ENCODE measurements at places on chromosomes 6 and 20.

GRCh38 chr6:95087394-95088097, 489.8 kb upstream of the MANEA start:
- DNase-seq: peak; percentile 43

DNA sequence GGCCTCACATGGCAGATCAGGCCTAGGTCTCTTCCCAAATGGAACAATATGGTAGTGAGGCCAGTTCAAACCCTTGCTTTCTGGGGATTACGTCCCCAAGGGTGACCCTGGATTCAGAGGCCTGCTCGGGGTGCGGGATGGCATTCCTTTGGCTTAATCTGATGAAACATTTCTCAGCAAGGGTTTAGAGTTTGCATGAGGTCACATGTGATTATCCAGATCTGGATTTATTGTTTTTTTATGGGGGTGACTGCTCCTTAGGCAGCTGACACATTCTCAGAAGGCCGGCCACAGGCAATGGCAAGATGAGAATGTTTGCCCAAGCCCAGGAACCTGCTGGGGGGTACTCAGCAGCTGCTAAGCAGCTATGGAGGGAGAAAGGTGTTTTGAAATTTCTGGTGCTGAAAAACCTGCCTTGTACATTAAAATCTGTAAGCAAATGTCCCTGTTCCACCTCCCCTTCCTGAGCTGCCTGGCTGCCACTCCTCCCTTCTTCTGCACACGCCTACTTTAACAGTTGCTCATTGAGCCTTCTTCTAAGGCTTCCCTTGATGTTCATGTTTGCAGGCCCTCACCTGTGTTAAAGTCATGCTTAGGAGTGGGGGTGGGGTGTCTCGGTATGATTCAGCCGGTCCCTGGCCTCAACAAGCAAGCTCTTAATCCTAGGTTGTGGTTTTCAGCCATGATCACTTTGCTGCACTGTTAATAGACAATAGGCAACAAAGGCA, 37.9 kb upstream of the FUCA2 start:
- no peak for DNase-seq

GRCh38 chr20:24411003-24411833, 58.2 kb upstream of the SYNDIG1 start:
- DNase-seq: no peak

- no peak for DNase-seq
Measured at GRCh38 chr6:116404696-116405095, 33.9 kb downstream of the DSE start.

GRCh38 chr6:136969433-136969832, 47.3 kb downstream of the SLC35D3 start:
- no peak for DNase-seq

DNA sequence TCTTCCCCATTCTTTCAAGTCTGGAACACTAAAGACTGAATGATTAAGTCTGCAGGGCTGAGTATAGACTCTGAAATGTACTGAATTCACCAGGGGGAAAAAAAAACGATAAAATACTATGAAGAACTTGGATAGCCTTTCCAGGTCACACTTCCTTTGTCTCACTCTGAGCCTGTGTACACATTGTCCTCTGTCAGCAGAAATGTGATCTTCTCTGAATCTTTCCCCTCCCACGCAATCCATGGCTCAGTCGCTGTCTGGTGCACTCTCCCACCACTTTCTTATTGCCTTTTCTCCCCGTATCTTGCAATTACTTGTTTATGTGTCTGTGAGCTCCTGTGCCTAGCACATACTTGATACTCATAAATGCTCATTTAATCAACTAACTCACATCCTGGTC, 212.6 kb upstream of the RSPO3 start:
- no peak for DNase-seq

DNA sequence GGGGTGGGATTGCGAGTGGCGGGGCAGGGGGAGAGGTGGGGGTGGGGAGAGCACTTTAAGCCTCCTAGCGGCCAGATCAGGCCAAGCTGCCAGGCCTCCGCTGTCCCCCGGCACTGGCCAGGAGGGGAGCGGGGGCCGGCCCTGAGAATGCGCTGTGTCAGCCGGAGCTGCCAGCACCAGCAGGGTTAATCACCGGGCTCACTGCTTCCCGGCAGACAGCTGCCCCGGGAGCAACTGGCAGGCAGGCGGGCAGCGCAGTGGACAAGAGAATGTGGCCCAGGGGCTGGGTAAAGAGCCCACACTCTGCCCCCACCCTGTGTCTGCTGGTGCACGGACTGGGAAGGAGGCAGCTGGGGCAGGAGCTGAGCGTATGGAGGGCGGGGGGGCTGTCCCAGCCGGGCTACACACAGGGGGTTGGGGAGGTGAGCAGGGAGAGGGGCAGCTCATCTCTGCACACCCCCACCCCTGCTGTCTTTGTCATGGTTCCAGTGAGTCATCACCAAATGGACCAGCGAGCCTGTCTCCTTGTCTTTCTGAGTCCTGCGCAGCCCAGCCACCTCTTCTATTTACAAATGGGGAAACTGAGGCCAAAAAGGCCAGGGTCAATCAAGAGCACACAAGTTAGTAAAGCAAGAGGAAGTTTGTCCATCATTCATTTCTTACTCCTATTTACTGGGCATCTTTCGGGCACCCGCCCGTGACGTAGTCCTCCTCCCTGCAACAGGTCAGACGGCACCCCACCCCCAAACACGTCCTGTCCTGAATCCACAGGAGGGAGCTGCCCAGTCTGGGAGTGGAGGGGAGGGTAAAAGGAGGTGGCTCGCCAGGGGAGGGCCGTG, 2.1 kb upstream of the LAMA5 start:
- no peak for DNase-seq

DNA sequence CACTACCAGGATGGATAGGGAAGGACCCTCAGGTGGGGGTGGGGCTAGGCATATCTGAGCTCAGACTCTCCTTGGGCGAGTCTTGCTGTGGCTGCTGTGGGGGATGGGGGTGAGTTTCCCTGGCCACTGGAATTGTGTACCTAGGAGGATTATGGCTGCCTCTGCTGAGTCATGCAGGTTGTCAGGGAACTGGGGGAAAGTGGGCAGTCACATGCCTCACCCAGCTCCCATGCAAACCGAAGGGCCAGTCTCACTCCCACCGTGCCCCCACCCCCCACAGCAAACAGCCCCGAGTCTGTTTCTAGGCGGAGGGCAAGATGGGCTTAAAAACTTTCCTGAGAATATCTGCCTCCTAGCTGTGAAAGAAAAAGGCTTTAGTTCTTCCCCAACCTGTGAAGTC, 210.3 kb upstream of the FERMT1 start:
- no peak for DNase-seq

DNA sequence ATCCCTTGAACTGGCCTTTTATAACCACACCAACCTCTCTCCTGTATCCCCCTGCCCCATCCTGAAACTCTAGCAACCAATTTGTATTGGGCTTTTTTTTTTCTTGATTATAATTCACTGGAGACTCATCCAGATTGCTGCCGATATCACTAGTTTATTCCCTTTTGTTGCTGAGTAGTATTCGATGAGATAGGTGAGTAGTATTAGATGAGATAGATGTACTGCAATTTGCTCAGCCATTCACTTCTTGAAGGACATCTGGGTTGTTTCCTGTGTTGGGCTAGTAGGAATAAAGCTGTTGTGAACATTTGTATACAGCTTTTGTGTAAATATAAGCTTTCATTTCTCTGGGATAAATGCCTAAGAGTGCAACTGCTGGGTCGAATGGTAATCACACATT, 58.2 kb downstream of the GCLC start:
- no peak for DNase-seq

DNA sequence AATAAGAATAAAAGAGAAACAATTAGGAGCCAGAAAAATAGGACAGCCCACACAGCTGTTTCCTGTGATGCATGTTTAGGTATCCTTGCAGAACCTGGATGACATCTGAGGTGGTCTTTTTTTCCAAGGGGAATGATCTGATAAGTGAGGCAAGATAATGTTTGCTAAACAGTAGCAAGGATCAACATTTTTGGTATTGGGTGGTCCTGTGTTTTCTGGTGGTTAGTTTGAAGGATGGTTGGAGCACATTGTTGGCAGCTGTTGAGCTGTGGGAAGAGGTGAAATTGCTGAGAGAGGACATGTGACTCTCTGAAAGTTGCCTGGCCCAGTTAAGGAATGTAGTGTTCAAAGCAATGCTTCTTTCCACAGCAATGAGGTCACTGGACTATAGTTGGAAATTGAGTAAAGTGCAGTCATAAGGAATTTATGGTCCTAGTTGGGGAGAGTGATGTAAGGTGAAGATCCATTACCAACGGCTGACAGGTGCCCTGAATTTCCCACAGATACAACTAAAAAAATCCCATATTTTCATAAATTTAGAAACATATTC, 270.2 kb upstream of the IMPG1 start:
- DNase-seq: no peak

DNA sequence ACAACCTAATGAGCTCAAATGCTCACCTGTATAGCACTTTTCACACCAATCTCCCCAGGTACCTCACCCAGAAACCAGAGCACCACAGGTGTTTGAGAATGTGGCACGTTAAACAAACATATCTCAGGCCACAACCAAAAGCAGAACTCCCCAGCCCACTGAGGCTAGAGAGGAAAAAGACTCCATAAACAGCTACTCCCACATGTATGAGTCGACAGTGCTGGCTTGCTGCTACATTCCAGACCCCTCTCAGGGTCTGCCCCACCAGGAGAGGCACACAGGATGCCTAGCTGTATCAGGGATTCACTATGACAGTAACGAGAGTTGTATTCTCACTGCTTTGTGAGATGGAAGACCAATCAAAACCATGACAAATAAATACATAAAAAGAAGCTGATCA, 242.6 kb upstream of the ARID1B start:
- DNase-seq: no peak

DNA sequence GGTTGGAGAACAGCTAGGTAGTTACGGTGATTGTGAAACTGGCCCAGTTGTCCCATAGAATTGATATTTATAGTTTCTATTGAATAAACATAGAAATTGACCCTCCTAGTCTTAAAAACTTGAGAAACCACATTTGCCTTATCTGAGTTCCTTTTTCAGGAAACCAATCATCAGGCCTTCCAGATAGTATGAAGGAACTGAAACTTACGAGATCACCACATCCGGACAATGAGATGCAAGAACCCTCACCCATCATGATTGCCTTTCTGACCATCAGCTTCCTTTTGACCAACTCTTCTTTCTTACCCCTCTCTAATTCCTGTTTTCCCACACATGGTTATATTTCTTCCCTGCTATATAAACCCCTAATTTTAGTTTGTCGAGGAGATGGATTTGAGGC, 21.8 kb downstream of the SLC35F1 start:
- no peak for DNase-seq

- DNase-seq: no peak
Measured at GRCh38 chr20:23995905-23996666, 7.5 kb upstream of the GGTLC1 start.

GRCh38 chr6:87742106-87742505, 40.1 kb upstream of the AKIRIN2 start:
- DNase-seq: no peak

DNA sequence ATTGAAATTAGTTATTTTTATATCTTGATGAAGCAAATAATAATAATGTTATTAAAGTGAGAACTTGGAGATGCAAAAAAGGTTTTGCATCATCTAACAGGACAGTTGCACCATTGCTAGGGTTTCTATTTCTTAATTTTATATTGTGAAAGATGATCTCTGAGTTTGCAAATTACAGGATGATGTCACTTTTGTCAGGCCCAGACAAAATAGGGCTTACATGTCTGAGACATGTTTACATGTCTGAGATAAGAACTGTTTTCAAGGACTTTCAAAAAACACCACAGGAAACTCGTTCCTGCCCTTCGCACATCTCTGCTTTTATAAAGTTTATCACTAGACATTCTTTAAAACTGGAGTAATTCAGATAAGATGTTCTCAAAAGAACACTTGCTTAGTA, 1075.8 kb upstream of the MANEA start:
- DNase-seq: no peak

GRCh38 chr6:88517737-88518136, 351.6 kb upstream of the CNR1 start:
- no peak for DNase-seq
